T-cell (primary cell): ENCODE measurements at places on chromosomes 6 and 20.

DNA sequence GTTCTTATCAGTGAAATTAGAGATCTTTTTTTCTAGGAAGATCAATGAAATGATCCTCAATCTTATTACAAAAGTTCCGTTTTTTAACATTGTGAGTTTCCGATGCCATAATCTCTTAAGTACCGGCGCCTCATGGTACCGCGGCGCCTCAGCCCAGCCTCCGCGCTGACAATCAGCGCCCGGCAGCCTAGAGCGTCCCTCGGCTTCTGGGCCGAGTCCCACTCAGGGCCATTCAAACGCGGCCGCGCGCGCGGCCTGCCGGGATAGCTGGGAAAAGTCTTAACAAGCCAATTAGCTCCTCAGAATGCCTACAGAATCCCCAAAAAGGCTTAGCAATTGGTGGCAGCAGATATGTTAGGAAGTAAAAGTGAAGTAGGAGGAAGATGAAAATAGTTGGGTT is 204.8 kb downstream of the ADGB start:
- H3K36me3 ChIP-seq = no peaks in the 10 kb centered on the region
- H3K4me3 ChIP-seq = no peak overlapping the region
- no peak overlapping the region for H3K27ac ChIP-seq
- no peak for DNase-seq
- H3K4me1 ChIP-seq = no peaks in the 10 kb centered on the region

GRCh38 chr6:37906121-37906520 is 86.6 kb downstream of the ZFAND3 start:
- H3K4me1 ChIP-seq = peaks cover 23% of the 10 kb centered on the region
- no peak for DNase-seq
- no peaks in the 10 kb centered on the region for H3K36me3 ChIP-seq
- H3K27ac ChIP-seq = no peak overlapping the region
- no peaks in the 10 kb centered on the region for H3K27me3 ChIP-seq
- H3K4me3 ChIP-seq = no peak overlapping the region

- H3K4me3 ChIP-seq = peak overlapping the region; percentile 99
- no peaks in the 10 kb centered on the region for H3K36me3 ChIP-seq
- H3K4me1 ChIP-seq = peaks cover 30% of the 10 kb centered on the region
- no peaks in the 10 kb centered on the region for H3K27me3 ChIP-seq
Measured at GRCh38 chr20:50510706-50511542, 741 bp downstream of the PTPN1 start.

DNA sequence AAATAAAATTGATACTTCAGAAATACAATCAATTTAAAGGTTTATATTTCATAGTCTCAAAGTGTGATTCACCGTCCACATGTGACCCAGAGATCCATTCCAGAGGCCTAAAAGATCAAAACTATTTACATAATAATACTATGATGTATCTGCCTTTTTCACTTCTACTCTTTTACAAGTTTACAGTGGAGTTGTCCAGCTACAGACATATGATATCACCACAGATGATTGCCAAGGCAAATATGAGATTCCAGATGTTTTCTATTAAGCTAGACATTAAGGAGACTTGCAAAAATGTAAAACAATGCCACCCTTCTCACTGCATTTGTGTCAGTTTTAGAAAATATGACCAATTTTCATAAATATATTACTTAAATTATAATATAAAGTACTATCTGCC is 443.7 kb downstream of the GJA1 start:
- H3K4me3 ChIP-seq = no peak overlapping the region
- no peak overlapping the region for H3K27ac ChIP-seq
- H3K4me1 ChIP-seq = no peaks in the 10 kb centered on the region
- H3K36me3 ChIP-seq = no peaks in the 10 kb centered on the region
- H3K27me3 ChIP-seq = no peaks in the 10 kb centered on the region

- H3K27me3 ChIP-seq = no peaks in the 10 kb centered on the region
- no peak overlapping the region for H3K4me3 ChIP-seq
- no peak overlapping the region for H3K27ac ChIP-seq
- H3K4me1 ChIP-seq = no peaks in the 10 kb centered on the region
Measured at GRCh38 chr6:54617730-54618129, 228.8 kb upstream of the FAM83B start.

- H3K4me1 ChIP-seq = no peaks in the 10 kb centered on the region
- H3K4me3 ChIP-seq = no peak overlapping the region
- no peak for DNase-seq
- H3K36me3 ChIP-seq = no peaks in the 10 kb centered on the region
- no peak overlapping the region for H3K27ac ChIP-seq
Measured at GRCh38 chr6:19896693-19897010, 59.5 kb downstream of the ID4 start.

DNA sequence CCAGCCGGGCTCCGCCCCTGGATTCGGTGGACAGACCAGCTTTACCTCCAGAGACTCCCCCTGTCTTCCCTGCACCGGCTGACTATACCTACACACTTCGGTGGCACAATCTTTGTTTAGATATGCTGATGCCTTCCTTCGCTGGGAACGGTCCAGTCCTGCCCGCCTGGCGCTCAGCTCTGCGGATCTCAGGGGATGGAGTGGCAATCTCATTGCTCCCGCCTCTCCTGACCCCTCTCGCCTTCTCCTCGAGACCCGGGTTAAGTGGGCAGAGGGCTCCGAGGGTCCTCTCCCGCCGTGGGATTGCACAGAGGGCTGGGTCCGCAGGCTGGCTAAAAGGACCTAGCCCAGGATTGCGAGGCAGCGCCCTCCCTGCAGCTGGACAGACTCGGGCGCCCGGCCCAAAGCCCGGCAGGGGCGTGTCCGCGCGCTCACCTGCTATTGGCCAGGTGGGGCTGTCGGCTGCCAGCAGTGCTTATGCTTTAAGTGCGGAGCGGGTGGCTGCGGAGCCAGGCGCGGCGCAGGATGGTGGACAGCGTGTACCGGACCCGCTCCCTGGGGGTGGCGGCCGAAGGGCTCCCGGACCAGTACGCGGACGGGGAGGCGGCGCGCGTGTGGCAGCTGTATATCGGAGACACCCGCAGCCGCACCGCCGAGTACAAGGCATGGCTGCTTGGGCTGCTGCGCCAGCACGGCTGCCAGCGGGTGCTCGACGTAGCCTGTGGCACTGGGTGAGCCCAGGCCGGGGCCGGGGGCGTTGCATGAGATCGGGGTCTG is at the start of gene GNMT:
TSS of gene GNMT (plus strand) at position 512 of the 777 bp plus-strand sequence. CDS start at position 526, 14 bp downstream.
- DNase-seq = peak; percentile 49
- peak within 1 kb of the TSS; percentile 38 for H3K4me3 ChIP-seq
- H3K27ac ChIP-seq = no peak within 1 kb of the TSS
- H3K36me3 ChIP-seq = peaks cover 25% of the 10 kb centered on the region
- H3K27me3 ChIP-seq = no peaks in the 10 kb centered on the region

DNA sequence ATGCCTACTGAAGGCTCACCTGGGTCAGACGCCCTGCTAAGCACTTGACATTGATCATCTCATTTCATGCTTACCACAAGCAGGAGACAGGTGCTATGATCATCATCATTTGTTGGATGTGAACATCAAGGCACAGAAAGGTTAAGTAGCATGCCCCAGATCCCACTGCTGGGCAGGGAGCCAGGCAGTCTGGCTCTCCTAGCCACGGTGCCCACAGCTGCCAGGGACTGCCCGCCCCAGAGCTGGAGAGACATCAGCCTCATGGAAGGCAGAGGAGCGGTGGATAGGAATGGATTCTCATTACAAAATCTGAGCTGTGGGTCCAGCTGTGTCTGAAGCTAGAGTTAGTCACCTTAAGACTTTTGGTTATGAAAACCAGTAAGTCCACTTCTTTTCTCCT is 3.6 kb downstream of the SULF2 start:
- peaks cover 2% of the 10 kb centered on the region for H3K4me1 ChIP-seq
- peaks cover 43% of the 10 kb centered on the region for H3K27me3 ChIP-seq
- H3K27ac ChIP-seq = no peak overlapping the region
- no peak overlapping the region for H3K4me3 ChIP-seq
- H3K36me3 ChIP-seq = no peaks in the 10 kb centered on the region
- no peak for DNase-seq

DNA sequence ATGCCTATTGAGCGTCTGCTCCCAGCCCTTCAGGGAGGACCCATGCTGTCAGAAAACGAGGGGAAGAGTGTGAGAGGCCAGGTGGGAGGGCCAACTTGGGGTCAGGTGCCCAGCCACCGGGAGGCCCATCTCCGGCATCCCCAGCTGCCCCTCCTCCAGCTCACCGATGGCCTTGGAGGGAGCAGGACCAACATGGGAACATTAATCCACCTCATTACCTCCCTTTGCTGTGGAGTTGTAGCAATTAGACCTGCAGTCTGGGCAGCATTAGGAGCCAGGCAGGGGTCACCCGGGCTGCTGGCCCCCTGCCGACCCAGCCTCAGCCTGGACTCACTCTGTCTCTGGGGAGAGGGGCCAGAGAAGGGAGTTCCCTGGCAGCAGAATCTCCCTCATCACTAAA is 25.1 kb downstream of the DLGAP4 start:
- DNase-seq = no peak
- H3K4me3 ChIP-seq = no peak overlapping the region
- peaks cover 57% of the 10 kb centered on the region for H3K27me3 ChIP-seq
- H3K4me1 ChIP-seq = no peaks in the 10 kb centered on the region
- no peaks in the 10 kb centered on the region for H3K36me3 ChIP-seq
